NCI-H1417 (cell line): ENCODE measurements at places on chromosomes 2 and 18.

DNA sequence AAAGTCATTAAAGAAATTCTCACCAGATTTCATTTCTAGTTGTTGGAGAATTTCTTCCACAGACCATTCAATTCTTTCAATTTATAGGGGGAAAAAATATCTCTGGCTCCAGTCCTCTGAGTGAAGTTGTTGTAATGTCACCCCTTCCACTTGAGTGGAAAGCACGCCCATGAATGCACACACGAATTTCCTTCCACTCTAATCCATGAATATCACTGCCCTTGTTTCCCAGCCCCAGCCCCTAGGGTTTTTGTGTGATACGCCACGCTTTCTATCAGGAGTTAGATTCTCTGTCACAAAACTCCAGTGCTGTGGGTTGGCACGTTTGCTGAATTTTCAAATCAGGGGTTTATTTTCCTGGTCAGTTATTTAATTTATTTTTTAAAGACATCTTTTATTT lies 38.1 kb downstream of the CDCA7 start:
- no peak for DNase-seq

GRCh38 chr2:207662203-207662602 lies 37.0 kb upstream of the METTL21A start:
- no peak for DNase-seq

GRCh38 chr2:143522699-143523098 lies 393.5 kb downstream of the ARHGAP15 start:
- peak; percentile 9 for DNase-seq

- DNase-seq, result no peak
Observed at GRCh38 chr2:181694271-181694670, 14.0 kb upstream of the NEUROD1 start.
